ENCODE measurements at places on chromosomes 1 and 21.

GRCh38 chr1:244173769-244174168 is 122.7 kb downstream of the ZBTB18 start:
- no peak for DNase-seq

- DNase-seq, result no peak
These were observed 79.8 kb downstream of the EPHB2 start for GRCh38 chr1:22790232-22791008.

- no peak for DNase-seq
These were observed 5.0 kb downstream of the NGF start for GRCh38 chr1:115332813-115333608.

DNA sequence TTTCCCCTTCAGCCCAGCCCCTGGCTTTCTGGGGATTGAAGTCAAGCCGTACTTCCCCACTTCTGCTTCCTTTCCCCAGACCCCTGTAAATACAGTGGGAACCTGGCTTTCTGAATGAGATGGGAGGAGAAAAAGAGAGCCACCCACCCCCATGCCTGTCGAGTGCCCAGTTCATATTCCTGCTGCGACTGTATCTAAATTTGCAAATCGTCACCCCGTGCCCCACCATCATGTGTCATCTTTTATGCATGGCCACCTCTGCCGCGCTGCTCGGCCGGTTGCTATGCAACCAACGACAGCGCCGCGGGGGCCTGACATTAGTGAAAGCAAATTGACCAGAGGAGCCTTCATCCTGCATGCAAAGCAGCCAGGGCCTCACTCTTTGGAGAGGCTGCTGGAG is 143.0 kb downstream of the ELAVL4 start:
- DNase-seq, result no peak

GRCh38 chr1:70706381-70707037 is 295.4 kb downstream of the CTH start:
- no peak for DNase-seq

- DNase-seq, result no peak
These were observed 16.4 kb downstream of the ARHGEF2 start for GRCh38 chr1:155961937-155962336.

- no peak for DNase-seq
These were observed at the start of gene C1orf116 for GRCh38 chr1:207032528-207033017. Gene C1orf116 (minus strand): TSS chr1:207032756. CDS start chr1:207027598, 5,158 bp downstream.

DNA sequence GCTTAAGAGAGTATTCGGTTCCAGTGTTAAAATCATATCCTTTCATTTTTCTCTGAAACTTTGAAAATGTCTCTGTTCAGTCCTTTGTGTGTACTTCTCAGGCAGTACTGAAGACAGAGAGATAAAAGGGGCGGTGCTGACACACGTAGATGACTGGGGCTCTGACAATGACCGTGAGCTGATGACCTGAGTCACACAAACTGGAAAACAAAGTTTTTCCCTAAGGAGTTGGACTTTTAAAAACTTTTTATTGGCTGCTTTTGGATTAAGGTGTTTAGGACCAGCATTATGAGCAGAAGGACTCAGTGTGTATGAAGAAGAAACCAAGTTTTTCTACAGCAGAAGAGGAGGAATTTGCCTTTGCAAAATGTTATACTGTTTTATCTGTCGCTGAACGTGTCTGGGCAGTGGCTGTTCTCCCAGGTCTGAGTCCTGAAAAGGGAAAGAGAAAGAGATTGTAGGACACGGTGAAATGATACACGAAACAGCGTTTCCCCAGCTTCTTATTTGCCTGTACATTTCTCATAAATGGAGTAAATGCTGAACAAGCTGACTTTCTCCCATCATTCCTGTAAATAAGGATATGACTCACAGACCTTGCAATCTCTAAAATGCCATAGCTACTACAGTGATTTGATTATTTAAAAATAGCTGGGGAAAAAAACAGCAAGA is 51.5 kb downstream of the MAP3K7CL start:
- no peak for DNase-seq

- DNase-seq, result no peak
These were observed 40.7 kb upstream of the BCAR3 start for GRCh38 chr1:93722081-93723031.

DNA sequence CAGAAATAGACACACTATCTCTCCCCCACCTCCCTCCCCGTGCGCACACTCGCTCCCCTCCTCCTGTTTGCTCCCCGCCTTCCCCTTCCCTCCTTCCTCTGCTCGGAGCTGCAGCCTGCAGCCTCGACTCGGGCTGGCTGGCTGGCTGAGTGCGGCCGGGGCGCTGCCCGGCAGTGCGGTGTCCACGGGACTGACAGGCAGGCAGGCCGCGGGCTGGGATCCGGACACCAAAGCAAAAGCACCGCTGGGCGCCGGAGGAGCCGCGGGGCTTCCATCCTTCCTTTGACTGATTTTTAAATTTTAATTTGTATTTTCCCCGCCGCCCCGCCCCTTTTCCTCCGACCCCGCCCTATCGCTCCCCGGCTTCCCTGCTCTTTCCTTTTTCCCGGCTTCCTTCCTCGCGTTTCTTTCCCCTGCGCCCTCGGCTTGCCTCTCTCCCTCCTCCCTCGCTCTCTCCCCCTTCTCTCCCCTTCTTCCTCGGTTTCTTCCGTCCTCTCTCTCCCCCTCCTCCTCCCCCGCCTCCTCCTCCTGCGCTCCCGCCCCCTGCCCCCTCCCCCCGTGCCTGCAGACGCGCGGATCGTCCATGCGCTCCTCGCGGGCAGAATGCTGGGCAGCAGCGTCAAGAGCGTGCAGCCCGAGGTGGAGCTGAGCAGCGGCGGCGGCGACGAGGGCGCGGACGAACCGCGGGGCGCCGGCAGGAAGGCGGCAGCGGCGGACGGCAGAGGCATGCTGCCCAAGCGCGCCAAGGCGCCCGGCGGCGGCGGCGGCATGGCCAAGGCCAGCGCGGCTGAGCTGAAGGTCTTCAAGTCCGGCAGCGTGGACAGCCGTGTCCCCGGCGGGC is 109.4 kb downstream of the NAV1 start:
- no peak for DNase-seq

DNA sequence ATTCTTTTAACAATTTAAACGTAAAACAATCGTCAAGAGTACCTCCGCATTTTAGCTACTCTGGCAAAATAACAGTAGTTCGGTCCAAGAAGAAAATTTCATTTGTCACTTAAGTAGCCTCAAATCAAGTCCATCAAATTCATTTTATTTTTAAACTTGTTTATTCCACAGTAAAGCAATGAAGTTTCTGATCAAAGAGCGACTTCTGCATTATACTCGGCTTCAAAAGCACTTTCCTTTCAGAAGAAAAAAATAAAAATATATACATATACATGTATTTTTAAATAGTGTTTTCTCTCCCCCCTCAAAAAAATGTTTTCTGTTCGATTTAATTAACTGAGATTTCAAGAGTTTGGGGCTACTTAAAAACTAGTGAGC is 115.0 kb downstream of the RERE start:
- DNase-seq, result no peak

DNA sequence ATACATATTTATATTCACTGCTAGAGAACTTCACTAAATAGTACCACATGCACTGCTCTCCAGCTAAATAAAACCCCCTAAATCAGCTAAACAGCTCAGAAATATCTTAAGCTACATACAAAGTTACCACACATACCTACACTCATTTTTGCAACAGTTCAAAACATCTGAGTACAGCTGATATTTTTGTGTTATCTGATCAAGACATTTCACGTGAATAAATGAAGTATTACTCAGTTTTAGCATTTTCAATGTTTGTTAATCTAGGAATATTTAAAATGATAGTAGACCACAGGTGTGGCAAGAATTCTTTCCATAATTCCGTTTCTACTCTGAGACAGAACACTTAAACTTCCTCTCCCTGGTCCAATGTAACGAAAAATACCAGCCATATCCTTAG is 20.8 kb downstream of the EVI5 start:
- DNase-seq, result no peak

- DNase-seq, result no peak
These were observed 1.5 kb downstream of the PDZK1 start for GRCh38 chr1:145705622-145706021.

- DNase-seq, result no peak
These were observed 138.8 kb downstream of the GIPC2 start for GRCh38 chr1:78184460-78185072.

DNA sequence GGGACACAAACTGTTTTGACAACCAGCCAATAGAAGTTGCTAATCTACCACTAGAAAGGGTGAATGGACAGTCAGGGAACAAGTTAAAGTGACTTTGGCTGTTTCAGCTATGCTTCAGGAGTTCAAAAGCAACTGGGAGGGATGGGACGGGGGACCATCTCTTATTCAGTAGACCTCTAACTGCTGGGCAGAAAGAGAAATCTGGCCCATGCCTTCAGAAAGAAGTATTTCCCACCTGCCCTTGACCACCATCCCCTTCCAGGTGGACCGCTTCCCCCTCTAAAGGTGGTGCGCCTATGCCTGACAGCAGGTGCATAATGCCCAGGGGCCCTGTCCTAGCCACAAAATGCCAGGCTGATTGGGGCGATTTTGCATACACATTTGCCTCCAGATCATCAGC is 5.2 kb downstream of the ITPKB start:
- DNase-seq, result no peak

- no peak for DNase-seq
These were observed 78.8 kb upstream of the RBM34 start for GRCh38 chr1:235239851-235240250.

DNA sequence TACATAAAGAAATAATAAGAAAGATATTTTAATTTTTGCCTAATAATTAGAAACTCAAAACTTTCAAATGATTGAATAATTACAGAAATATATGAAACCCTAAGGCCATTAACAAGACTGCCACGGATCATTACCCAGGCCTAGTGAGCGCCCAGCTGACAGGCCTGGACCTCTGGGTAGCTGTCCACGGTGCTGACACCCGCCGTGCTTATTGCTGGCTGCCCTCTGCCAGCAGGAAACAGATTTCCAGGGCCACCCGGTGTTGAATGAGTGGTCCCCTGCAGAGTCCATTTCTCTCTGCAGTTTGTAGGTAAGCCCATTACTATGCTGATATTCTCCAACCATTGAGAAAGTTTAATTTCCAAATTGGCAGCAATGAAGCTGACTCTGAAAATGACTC is 254.4 kb upstream of the GJB5 start:
- DNase-seq, result no peak

- DNase-seq, result no peak
These were observed 3.9 kb downstream of the OVAAL start for GRCh38 chr1:180562640-180563025.

DNA sequence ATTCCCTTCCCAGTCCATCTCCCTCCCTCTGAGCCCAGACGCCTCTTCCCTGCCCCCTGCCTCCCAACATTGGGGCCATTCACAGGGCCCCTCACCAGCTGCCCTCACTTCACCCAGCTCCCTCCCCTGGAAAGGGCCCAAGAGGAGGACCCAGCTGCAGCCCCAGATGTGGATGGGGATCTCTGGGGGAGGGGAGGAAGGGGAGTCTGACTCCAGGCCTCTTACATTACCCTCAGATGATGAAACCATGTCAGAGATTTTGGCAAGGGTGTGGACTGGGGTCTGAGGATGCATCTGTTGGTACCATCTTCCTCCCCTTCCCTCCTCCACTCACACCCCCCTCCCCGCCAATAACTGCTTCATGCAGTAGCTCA is 1.1 kb upstream of the KIF21B start:
- no peak for DNase-seq

DNA sequence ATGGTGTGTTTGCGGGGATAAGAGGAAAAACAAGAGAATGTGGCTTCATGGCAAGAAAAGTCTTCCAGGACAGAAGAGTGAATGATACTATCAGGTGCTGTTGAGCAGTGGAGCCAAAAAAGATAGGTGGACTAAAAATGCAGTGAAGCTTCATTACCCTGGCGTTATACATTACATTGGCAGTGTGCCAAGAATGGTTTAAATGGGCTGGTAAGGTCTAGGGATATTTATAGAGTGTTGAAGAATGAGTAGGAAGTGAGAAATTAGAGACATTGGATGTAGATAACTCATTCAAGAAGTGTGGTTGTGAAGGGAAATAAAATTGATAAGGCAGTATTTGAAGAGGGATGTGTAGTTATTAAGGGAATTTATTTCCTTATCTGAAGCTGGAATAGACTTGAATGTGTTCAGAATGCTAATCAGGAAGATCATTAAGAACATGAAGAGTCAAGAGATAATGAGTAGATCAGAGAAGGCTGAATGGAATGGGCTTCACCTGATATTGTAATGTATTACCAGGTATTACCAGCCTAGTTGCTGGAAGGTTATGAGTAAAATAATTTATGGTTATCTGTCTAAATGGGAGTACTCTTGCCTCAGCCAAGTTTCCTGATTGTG is 72.7 kb downstream of the MAST2 start:
- DNase-seq, result no peak

Measured in activated CD4-positive, alpha-beta T cell treated with anti-CD3 and anti-CD28 coated beads, Interleukin-2, amount 50 U/mL, for 4 hours (primary cell).